ENCODE measurements at places on chromosomes 11 and 22. TPM values are rescaled to one million over a fixed set of nuclear protein-coding genes. Genes with fewer than 3 reads are reported as not detected.

The DMC1 gene
- 3.9 TPM for total RNA-seq

The GGTLC2 gene
- total RNA-seq, result not detected

The OR51E1 gene
- total RNA-seq, result 1.8 TPM

The CACNA1I gene
- total RNA-seq, result 1.2 TPM

The MRGPRX4 gene
- total RNA-seq, result not detected

The CNGA4 gene
- 0.20 TPM for total RNA-seq

The KLHL35 gene
- total RNA-seq, result 6.1 TPM

The DKK3 gene
- 202 TPM for total RNA-seq

The TMEM45B gene
- 6.3 TPM for total RNA-seq

The P2RY2 gene
- total RNA-seq, result 0.99 TPM
